Muscle of leg (tissue), 16 donors: ENCODE measurements at places on chromosomes 4 and X. TPM values are rescaled to one million over a fixed set of nuclear protein-coding genes. Genes with fewer than 3 reads are reported as not detected.

- peak; percentile 39 for DNase-seq
These were observed 43.0 kb downstream of the BANK1 start for GRCh38 chr4:101833480-101833879.

DNA sequence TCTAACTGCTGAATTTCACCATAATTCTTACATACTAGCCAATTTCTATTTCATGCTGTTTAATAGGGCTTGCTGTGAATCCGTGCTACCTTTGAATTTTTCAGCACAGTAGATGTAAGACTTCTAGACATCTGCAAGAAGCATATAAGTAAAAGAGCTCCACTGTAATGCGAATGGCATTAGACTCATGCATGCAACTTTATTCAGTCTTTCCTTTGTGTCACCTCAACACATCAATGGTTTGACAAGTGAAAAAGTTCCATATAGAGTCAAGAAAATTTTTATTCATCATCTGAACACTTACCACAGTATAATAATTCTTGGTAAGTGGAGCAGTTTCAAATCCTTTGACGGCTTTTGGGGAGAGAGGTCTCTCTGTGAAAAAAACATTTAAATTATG is 48.9 kb downstream of the ARHGEF6 start:
- DNase-seq: no peak

GRCh38 chr4:61041527-61041926 is 158.6 kb upstream of the ADGRL3 start:
- no peak for DNase-seq

- DNase-seq: peak; percentile 70
These were observed 67.0 kb downstream of the SLC7A11 start for GRCh38 chr4:138174981-138175794.

DNA sequence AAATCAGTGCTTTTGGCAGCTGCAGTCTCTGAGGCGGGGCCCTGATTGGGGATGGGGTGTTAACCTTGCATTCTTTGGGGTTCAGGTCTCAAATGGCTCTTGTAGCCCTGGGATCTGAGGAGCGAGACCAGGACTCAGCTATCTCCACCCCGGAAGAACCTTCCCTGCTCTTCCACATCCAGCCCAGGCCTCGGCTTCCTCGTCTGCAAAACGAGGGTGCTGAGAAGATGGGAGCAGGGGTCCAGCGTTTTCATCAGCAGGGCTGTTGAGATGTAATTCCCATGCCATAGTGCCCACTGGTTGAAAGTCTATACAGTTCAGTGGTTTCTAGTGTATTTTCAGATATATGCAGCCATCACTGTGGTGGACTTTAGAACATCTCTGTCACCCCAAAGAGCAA is 34.6 kb upstream of the WFS1 start:
- DNase-seq: no peak

The CACNA1F gene
- polyA plus RNA-seq: not detected

DNA sequence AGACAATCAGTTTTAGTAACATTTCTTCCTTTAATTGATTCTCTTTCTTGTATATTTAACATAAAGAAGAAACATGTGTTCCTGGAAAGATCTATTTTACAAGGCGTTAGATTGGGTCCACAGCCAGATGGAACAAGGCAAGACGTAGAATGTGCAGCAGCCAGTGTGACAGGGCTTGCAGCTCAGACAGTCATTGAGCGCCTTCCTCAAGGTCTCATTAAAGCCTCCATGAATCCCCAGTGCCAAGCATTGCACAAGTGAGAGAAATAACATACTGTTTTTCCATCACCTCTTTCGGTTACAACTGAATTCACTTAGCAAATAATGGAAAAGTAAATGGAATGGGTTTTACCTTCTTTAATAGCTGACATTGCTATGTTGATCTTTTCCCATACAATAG is 292.5 kb downstream of the USP46 start:
- DNase-seq: peak; percentile 93

- no peak for DNase-seq
These were observed 297.9 kb downstream of the GPM6A start for GRCh38 chr4:175514174-175514573.

The PCDH7 gene
- polyA plus RNA-seq: 18.3 TPM

The SPANXN3 gene
- polyA plus RNA-seq: not detected

- no peak for DNase-seq
These were observed 178.3 kb downstream of the RASL11B start for GRCh38 chr4:53040459-53040815.

DNA sequence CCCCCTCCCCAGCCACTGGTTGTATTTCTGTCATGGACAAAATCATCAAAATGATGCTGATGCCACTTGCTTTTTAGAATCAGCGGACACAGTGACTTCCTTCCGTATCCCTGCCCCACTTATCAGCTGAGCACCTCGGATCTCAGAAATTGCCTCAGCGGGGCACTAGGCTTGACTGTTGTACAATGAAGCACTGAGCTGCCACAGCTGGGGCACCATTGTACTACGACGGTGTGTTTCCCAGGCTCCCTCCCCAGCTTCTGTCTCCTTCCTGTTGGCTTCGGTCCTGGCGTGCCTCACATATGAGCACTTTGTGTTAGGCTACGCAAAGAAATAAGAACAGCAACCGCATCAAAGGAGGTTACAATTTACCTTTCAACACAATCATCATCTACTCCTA is 82.4 kb downstream of the F11 start:
- no peak for DNase-seq

DNA sequence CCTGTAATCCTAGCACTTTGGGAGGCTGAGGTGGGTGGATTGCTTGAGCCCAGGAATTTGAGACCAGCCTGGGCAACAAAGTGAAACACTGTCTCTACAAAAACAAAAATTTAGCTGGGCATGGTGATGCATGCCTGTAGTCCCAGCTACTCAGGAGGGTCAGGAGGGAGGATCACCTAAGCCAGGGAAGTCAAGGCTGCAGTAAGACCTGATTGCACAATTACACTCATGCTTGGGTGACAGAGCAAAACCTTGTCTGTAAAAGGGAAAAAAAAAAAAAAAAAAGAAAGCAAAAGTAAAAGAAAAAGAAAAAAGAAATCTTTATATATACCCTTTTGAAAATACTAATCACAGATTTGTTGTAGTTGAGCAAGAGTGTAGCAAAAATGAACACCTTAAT is 801.0 kb upstream of the IGFBP7 start:
- no peak for DNase-seq

The UGT2B15 gene
- not detected for polyA plus RNA-seq

DNA sequence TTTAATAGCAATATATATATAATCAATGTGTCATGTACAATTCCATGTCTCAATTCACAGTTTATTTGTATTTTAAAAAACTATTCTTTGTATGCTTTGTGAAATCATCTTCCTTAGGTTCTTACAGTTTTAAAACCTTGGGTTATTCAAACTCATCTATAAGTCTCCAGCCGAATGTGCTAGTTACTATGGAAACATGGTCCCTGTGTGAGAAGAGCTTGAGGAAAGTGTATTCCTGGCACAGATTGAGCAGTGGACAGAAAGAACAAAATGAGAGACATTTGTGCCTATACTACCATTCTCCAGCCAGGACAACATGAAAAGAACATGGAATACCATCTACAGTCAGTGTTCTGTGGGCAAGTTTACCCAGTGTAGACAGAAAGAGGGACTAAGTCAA is 103.4 kb downstream of the EFHC2 start:
- DNase-seq: no peak

GRCh38 chr4:83370640-83370906 is 35.9 kb upstream of the HPSE start:
- no peak for DNase-seq

The C4orf51 gene
- not detected for polyA plus RNA-seq

DNA sequence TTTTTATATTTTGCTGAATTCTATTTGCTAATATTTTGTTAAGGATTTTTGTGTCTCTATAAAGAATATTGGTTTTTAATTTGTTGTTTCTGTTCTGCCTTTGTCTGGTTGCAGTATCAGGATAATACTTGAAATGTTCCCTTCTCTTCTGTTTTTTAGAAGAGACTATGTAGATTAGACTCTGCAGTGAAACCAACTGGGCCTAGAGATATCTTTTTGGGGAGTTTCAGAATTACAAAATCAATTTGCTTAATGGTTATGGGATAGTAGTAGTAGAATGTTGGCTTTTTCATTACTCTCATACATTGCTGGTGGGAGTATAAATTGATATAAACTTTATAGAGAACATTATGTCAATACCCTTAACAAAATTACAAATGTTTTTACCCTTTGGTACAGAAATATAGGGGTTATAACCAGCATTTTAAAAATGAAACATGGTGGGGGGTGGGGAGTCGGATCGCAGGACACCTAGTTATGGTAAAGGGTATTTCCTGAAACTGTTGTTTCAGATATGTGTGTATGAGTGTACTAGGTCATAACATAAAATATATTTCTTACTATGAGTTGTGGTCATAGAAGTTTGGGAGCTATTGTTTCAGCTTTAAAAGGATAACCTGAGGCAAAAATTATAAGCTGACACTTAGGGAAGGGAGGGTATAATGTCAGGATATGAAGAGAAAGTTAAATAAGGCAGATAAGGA is 29.0 kb downstream of the CLOCK start:
- DNase-seq: no peak

The AMBN gene
- not detected for polyA plus RNA-seq

- no peak for DNase-seq
These were observed 19.8 kb upstream of the ZXDA start for GRCh38 chrX:57930051-57930450.

The SSX4B gene
- not detected for polyA plus RNA-seq

DNA sequence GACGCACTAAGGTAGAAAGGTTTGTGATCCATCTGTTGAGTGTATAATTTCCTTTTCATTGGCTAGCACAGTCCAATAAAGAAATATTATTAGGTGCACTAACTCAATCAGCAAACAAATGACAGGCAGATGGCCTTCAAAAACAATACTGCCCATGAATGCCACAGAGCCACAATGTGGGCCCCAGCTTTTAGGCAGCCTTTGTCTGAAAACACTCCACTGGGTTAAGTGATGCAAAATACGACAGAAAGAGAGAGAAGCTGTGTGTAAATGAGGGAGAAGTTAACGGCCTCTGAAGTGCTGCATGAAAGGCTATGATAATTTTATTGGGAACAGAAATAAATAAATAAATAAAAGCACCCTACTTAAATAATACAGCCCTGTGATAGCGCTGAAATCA is 274.6 kb downstream of the NKX6-1 start:
- no peak for DNase-seq

The CT47B1 gene
- polyA plus RNA-seq: not detected

DNA sequence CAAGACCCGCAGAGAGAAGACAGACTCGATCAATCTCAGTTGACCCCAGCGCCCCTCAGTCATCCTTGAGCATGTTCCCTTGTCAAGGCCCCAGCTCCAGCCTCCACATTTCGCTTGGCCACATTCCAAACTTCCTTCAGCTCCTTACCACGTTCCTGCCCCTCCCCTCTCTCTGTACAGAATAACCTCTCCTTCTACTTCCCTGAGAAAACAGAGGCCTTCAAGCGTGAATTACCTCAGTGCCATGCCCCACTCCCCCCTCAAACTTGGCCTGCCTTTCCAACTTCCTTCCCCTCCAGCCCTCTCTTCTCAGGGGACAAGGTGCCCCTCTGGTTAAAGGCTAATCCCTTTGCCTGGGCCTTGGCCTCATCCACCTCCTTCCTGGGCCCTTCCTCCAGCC is 3.2 kb upstream of the RIPPLY1 start:
- no peak for DNase-seq

- no peak for DNase-seq
These were observed 155.7 kb downstream of the SLC4A4 start for GRCh38 chr4:71494539-71494938.

The ZNF630 gene
- polyA plus RNA-seq: 2.1 TPM

DNA sequence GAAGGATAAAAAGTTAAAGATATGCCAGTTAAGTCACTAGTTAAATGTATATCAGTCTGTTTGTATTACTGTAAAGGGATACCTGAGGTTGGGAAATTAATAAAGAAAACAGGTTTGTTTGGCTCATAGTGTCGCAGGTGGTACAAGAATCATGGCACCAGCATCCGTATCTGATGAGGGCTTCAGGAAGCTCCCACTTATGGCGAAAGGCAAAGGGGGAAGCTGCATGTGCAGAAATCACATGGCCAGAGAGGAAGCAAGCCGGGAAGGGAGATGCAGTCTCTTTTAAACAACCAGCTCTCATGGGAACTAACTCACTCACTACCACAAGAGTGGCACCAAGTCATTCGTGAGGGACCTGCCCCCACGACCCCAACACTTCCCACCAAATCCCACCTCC is 91.9 kb upstream of the SH3RF1 start:
- DNase-seq: peak; percentile 37

- no peak for DNase-seq
These were observed 297.3 kb upstream of the CASK start for GRCh38 chrX:42220666-42221065.

GRCh38 chrX:138928737-138929459 is 217.4 kb upstream of the FGF13 start:
- DNase-seq: no peak

DNA sequence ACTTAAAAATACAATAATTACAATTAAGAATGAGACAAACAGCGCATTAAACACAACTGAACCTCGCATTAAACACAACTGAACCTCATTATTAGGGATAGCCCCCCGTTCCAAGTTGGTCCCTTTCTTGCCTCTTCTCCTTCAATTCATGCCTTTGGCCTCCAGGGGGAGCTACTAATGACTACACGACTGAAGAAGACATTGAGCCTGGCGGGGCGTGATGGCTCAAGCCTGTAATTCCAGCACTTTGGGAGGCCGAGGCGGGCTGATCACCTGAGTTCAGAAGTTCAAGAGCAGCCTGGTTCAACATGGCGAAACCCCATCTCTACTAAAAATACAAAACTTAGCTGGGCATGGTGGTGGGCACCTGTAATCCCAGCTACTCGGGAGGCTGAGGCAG is 56.4 kb upstream of the NWD2 start:
- DNase-seq: no peak

The LRPAP1 gene
- 87.3 TPM for polyA plus RNA-seq

- DNase-seq: no peak
These were observed 17.2 kb downstream of the RHOH start for GRCh38 chr4:40214038-40214437.

DNA sequence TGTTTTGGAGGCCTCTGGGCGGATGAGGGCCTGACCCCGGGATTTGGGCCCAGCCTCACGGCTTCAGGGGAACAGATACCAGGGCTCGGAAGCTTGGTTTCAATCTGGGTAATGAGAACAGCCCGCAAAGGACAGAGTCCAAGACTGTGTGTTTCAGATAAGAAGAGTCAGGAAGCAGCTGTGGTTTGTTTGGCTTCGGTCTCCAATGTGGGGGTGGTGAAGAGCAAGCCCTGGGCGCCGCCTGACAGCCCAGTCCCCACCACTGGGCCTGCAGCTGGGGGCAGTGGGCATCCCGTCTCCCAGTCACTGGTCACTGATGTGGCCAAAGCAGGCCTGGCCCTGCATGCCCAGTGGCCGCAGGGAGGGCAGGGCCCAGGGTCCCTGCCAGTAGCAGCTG is 9.1 kb downstream of the WFS1 start:
- DNase-seq: peak; percentile 58

DNA sequence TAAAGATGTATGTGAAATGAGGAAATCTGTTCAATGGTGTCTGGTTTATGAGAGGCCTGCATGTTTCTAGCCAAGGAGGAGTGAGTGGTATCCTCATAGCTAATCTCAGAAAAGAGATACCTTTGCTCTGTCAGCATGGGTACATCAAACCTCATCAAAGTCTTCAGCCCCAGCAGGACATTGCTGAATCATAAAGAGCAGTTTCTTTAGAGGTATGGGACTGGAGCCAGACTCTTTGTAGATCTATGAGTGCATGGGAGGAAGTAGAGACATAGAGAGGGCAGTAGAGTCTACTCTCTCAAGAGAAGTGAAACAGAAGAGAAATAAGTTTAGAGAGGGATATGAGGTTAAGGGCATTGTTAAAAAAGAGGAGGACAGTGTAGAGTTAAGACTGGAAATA is 1950.9 kb downstream of the ARAP2 start:
- DNase-seq: no peak

The HSFX2 gene
- polyA plus RNA-seq: 0.82 TPM
